Activated CD8-positive, alpha-beta memory T cell treated with anti-CD3 and anti-CD28 coated beads, Interleukin-2, amount 10 ng/mL, durations not matched to agents 7 days and 5 days (primary cell): ENCODE measurements at places on chromosomes 6 and 20. TPM values are rescaled to one million over a fixed set of nuclear protein-coding genes. Genes with fewer than 3 reads are reported as not detected.
A peak's percentile ranks its signal among the peaks of the same experiment; 100 is the strongest.

DNA sequence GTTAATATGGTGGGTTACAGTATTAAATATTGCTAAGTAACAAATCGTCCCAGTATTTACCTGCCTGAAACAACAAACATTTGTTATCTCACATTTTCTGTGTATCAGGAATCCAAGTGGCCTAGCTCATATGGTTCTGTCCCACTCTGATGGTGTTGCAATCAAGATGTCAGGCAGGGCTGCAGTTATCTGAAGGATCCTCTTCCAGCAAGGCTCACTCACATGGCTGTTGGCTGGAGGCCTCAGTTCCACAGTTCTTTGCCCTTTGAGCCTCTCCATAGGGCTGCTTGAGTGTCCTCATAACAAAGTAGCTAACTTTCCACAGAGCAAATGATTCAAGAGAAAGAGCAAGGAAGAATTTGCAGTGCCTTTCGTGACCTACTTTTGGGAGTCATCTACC lies 17.7 kb downstream of the RAB22A start:
- DNase-seq: no peak

DNA sequence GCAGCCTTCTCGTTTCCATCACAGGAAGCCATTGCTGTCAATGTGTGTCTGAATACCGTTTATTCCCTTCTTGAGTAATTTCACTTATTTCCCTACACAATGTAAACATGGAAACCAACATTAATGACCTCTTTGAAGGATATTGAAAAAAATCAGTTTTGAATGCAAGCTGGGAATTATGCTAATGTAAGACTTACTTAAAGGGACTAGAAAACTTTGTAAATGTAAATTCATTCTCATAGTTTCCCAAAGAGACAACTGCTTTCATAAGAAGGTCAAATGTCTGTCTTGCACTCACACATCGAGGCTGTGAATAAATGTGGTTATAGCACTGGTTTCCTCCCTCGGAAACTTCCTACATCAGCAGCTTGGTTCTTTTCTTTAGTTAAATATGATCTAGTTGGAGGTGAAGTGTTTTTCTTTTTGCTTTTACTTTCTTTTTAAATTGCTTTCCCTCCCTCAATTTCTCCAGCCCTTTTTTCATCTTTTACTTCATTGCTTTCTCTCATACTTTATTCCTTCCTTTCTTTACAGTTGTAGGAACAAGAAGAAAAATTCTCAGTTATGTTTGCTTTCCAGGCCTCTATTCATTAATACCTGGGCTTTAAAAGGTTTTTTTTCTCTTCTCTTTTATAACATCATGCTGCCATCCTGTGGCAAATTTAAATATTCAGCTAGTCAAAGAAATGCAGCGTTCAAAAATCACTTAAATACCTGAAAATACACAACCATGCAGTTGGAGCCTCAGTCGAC lies 108.3 kb downstream of the TNFAIP3 start:
- DNase-seq: peak; percentile 60

GRCh38 chr6:3698021-3698420 lies 53.5 kb downstream of the PXDC1 start:
- no peak for DNase-seq

- DNase-seq: no peak
These were observed 81.8 kb downstream of the JAG1 start for GRCh38 chr20:10591946-10592521.

- no peak for DNase-seq
These were observed 2.8 kb downstream of the VARS1 start for GRCh38 chr6:31792761-31793171.

DNA sequence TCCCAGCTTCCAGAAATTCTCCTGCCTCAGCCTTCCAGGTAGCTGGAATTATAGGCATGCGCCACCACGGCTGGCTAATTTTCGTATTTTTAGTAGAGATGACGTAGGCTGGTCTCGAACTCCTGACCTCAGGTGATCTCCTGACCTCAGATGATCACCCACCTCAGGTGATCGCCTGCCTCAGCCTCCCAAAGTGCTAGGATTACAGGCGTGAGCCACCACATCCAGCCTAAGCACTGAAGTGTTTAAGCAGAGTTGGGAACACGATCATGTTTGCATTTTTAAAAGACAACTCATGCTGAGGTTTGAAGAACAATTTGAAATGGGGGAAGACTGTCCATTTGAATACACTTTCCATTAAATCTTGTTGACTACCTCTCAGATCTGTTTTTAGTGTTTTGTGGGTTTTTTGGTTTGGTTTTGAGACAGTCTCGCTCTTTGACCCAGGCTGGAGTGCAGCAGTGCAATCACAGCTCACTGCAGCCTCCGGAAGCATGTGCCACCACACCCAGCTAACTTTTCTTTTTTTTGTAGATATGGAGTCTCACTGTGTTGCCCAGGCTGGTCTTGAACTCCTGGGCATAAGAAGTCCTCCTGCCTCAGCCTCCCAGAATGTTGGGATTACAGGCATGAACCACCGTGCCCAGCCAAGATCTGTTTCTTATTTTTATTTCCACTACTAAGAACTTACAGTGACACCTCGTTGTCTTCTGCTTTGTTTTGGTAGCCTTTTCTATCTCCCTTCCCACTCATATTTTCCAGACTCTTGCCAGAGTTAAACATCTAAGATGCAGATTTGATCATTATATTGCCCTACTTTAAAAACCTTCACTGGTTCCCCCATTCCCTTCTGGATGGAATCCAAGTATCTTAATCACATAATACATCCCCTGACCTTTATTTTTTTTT lies 5.5 kb downstream of the CASP8AP2 start:
- DNase-seq: peak; percentile 81

GRCh38 chr6:104212977-104213668 lies 646.6 kb downstream of the HACE1 start:
- DNase-seq: no peak

DNA sequence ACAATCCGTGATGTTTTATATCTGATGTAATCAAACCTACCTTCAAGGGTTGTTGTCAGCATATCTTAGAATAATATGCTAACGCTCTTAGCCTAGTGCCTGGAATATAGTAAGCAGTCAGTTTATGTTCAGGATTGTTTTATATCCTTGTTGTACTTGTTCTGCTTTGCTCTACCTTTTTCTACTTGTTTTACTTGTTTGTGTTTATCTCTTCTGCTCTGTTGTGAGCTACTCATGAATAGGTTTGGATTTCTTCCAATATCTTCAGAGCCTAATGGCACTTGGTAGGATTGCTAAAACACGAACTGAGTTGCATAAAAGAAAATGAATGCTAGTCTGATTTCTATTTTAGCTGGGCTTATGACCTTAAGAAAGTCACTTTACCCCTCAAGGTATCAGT lies 40.1 kb downstream of the DNAH8 start:
- DNase-seq: no peak

DNA sequence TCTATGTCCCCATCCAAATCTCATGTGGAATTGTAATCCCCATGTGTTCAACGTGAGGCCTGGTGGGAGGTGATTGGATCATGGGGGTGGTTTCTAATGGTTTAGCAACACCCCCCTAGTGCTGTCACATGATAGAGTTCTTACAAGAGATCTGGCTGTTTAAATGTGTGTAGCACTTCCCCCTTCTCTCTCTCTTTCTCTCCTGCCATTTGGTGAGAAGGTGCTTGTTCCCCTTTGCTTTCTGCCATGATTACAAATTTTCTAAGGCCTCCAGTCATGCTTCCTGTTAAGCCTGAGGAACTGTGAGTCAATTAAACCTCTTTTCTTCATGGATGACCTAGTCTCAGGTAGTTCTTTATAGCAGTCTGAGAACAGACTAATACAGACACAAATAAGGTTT lies 165.4 kb downstream of the OGFRL1 start:
- no peak for DNase-seq

GRCh38 chr6:1179571-1180459 lies 132.1 kb upstream of the FOXQ1 start:
- no peak for DNase-seq

GRCh38 chr6:106609699-106610098 lies 19.6 kb downstream of the RTN4IP1 start:
- DNase-seq: peak; percentile 52

- DNase-seq: no peak
These were observed 528.5 kb upstream of the BTBD3 start for GRCh38 chr20:11389186-11389585.

- no peak for DNase-seq
These were observed 686.2 kb upstream of the SLC35B3 start for GRCh38 chr6:9121549-9121948.

Gene GABRR1
- total RNA-seq: not detected

Gene PRL
- total RNA-seq: not detected

Gene TOX2
- 1.8 TPM for total RNA-seq

Gene FAM110A
- 37.0 TPM for total RNA-seq

Gene NMBR
- total RNA-seq: not detected
